T1000 (cell line): ENCODE measurements at places on chromosomes 2 and 18.

DNA sequence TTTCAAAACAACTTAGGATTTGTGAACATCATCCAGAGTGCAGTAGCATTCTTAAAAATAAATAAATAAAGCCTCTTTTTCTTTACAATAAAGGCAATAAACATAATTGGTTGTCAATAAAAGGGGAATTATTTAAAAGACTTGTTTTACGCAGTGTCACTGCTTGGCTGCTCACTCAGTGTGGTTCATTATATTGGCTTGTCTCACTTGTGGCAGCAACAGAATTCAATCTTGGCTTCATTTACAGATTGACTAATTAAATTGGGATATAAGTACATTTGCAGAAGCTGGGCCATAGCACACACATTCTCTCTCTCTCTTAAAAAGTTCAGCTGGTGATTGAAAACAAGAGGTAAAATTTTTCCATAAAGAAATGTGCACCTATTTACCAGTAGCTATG lies 1027.6 kb downstream of the LRP1B start:
- DNase-seq: no peak

GRCh38 chr2:46123013-46123412 lies 174.2 kb upstream of the EPAS1 start:
- no peak for DNase-seq

DNA sequence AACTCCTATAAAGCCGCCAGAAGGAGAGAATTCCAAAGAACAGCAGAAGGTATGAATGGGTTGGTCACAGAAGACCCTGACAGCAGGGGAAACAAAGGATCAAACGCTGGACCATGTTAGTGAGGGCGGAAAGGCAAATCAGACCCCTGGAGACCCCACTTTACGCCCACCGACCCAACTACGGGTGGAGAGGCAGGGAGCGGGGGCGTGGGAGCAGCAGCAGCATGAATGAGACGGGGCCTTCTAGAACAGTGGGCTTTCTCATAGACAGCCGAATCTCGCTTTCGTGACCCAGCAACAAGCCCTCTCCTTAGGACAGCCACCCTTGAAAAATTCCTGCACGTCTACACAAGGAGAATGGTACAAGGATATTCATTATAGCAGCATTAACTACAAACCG lies 191.0 kb downstream of the HDAC4 start:
- no peak for DNase-seq

DNA sequence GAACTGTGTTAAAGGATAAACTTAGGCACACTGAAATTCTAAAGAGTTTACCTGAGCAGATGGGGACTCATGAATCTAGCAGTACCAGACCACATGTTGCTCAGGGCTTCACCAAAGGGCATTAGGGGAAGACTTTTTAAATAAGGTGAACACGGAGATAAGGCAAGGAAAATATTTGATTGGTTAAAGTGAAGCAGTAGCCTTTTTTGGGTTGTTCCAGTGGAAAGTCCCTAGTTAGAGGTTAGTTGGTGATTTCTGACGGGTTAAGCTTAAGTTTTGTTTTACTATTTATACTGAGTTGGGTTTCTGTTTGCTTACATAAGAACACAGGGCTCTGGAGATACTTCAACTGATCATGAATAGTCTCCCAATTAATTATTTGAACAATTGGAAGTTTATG lies 722.5 kb downstream of the SOCS6 start:
- no peak for DNase-seq

- DNase-seq: no peak
Measured at GRCh38 chr18:23209031-23209430, 73.7 kb downstream of the CABLES1 start.

GRCh38 chr18:79525556-79526467 lies 130.1 kb downstream of the NFATC1 start:
- no peak for DNase-seq

GRCh38 chr2:202773301-202773973 lies 98.1 kb downstream of the ICA1L start:
- DNase-seq: no peak

DNA sequence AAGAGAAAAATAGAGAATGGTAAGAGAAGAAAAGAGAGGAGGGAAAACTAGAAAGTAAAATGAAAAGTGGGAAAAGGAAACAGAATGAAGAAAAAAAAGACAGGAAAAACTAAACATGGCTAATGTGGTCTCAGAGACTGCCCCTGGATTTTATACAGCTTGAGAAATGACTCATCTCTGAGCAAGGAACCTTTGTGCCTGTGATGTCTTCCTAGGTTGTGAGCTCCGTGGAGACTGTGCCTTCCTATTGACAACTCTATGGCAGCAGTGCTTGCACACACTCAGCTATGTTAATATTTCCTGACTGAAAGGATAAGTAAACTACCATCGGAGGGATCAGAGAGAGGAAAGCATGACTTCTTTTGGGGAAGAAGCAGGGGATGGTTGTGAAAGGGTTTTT lies 203.8 kb downstream of the RDH14 start:
- no peak for DNase-seq

DNA sequence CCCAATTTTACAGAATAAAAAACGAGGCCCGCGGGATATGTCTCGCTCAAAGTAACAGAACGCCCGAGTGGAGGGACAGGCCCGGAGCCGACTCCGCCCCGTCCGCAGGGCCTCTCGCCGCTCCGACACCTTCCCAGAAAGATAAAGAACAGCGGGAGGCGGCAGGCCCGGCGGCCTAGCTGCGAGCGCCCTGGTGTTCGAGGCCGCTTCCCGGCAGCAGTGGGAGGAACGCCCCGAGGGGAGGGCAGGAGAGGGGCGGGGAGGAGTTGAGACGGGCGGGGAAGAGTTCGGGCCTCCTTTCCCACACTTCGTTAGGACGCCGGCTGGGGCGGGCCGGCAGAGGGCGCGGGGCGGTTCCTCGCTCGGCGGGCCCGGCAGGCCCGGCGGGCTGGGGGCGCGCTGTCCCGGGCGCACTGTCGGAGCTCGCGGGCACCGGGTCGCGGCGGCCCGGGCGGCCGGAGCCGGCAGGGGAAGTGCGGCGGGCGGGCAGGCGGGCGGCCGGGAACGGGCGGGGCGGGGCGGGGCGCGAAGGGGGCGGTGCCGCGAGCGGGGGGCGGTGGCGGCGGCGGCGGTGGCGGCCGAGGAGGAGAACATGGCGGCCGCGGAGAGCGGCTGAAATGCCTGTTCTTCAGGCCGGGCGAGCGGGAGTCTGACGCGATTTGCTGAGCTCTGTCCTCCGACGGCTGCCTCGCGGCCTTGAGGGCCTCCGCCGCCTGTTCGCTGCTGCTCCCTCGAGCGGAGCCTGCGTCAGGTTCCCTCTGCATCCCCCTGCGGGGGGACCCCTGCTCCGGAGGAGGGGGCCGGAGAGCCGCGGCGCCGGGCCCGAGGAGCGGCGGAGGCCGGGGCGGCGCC lies at the start of gene NCOA1:
Gene NCOA1, plus strand, starts transcription at position 565 of the 852 bp plus-strand sequence. CDS start 167,424 bp downstream, outside the sequence.
- peak; percentile 81 for DNase-seq

GRCh38 chr2:151374436-151374835 lies 17.0 kb downstream of the TNFAIP6 start:
- DNase-seq: no peak

- no peak for DNase-seq
Measured at GRCh38 chr2:1544478-1545069, 131.3 kb downstream of the TPO start.

DNA sequence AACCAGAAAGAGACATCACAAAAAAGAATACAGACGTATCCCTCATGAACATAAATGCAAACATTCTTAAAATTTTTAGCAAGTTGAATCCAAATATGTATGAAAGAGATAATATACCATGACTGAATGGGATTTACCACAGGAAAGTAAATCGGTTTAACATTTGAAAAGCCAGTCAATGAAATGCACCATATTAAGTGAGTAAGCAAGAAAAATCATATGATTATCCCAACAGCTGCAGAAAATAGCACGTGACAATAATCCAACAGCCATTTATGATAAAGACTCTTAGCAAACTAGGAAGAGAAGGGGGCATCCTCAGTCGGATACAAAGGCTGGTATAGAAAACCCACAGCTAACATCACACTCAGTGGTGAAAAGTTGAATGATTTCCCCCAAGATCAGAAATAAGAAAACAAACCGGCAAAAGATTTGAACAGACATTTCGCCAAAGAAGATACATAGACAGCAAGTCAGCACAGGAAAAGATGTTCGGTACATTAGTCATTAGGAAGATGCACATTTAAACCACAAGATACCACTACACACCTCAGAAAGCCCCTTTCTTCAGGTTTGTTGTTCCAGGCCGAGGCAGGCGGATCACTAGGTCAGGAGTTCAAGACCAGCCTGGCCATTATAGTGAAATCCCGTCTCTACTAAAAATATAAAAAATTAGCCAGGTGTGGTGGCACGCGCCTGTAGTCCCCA lies 144.3 kb downstream of the INHBB start:
- DNase-seq: no peak

- no peak for DNase-seq
Measured at GRCh38 chr2:22382479-22383169, 1002.4 kb upstream of the KLHL29 start.

DNA sequence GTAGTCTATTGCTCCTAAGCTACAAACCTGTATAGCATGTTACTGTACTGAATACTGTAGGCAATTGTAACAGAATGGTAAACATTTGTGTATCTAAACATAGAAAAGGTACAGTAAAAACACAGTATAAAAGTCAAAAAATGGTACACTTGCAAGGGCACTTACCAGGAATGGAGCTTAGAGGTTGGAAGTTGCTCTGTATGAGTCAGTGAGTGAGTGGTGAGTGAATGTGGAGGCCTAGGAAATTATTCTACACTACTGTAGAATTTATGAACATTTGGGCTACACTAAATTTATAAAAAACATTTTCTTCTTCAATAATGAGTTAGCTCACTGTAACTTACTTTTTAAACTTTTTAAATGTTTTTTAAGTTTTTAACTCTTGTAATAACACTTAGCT lies 19.0 kb downstream of the NABP1 start:
- DNase-seq: no peak

DNA sequence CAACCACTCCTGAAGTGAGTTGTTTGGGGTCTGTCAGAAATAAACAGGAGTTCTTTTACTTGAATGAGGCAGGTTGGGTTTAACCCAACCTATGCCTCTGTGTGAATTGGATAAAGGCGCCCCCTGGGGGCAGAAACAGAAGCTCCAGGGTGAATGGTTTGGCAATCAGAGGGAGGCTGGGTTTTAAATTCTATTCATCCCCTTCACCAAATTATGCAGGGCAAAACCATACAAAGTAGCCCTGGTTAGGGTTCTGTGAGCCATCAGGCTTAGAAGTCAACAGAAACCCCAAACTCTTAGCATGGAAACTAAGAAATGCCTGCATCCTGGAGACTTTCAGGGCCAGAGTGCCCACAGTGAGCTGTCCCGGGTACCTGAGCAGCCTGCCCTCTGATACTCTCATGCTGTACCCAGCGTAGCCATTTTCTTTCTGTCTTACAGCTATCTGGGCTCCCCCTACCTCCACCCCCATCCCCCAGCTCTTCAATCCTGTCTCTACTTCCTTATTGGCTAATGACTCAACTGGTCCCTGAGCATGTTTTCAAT lies 241.5 kb downstream of the ICOS start:
- DNase-seq: no peak

DNA sequence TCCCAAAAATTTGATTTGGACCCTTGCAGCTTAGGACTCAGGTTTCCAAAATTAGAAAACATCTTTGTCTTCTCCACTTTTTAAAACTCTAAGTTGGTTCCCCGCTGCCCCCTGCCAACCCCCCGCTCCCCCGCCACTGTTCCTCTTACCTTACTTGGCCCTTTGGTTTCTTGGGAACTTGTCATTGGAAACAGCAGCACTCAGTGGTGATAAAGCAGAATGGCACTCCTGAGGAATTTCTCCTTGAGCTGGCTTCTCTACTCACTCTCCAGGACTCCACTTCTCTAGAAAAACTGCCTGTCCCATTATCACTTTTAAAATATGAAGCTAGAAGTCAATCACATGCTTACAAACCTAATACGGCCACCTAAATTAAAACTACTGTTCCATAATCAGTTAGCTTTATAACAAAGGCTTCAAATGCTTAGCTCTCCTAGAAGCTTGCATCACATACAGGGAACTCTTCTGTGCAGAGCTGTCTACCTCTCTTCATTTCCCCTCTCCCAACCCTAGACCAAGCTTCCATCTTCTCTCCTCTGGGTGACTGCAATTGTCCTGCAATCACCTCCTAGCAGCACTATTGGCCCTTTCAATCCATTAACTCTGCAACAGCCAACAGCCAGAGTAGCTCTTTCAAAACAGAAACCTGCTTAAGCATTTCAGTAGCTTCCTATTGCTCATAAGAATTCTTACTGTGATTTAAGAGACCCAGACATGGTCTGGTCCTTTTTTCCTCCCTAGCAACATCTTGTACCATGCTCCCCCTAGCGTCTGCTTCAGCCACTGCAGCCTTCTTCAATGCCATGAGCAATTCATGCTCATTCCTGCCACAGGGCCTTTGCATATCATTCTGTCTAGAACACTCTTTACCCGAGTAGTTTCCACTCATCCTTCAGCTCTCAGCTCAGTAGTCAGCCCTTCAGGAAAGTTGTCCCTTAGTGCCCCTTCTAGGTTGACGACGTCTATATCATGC lies 15.2 kb upstream of the PLEKHM3 start:
- peak; percentile 42 for DNase-seq

DNA sequence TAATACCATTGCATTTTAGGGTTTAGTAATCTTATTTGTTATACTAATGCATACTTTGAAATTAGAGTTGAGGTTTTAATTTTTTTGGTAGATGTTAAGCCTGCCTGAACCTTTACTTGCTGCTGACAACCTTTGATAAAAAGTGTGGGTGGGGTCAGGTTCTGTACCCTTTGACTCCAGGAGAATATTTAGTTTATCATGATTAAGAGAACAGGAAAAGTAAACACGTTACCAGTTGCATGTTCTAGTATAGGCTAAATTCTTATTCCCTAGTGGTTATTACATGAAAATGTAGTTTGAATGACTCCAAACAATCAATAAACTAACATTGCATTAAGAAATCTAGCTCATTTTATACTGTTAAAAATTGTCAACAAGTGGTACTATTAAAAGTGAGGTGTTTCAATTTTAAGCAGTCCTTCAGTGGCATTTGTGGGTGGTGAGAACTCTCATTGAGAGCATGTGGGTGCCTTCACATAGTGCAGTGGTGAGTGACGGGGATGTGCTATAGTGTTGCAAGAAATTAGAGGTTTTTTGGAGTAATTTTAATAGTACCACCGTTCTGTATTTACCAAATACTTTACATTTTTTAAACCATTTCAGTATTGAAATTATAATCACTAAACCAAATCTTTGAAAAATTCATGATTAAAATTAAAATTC lies 29.9 kb downstream of the PHLPP1 start:
- DNase-seq: no peak

DNA sequence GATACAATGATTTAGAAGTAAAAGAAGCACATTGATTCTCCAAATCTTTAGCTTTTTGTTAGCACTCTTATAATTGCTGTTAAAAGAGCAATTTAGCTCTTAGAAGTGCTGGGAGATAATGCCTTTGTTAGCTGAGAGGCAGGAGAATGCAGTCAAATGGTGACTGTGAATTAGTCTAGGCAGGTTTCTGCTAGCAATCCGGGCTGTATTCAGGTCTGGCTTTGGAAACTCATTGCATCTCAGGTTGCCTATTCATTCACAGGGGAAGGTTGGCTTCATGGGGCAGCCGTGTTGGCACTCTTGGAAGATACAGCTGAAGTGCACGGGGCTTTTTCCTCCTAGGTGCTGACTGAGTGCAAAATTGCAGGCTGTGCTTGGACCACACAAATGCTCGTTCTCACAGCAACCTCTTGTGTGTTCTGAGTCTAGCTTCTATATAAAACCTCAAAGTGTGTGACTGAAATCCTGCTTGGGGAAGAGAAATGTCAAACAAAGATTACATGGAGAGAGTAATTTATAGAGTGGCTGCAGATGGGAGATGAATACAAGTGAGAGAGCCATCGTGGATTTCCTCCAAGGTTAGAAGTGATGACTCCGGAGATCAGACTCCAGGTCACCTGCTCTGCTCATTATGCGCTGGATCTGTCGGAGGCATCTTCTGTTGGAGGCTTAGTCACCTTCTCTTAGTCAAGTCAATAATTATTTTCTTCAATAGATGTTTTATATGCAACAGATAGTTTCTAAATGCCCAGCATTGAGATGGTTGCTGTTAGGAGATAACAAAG lies 167.8 kb downstream of the PMAIP1 start:
- DNase-seq: no peak
